ENCODE measurements at places on chromosomes 2 and 18.
A peak's percentile ranks its signal among the peaks of the same experiment; 100 is the strongest.

- no peak for DNase-seq
Measured at GRCh38 chr2:69453475-69454129, 16.4 kb upstream of the NFU1 start.

GRCh38 chr2:119700866-119701265, 21.9 kb downstream of the TMEM177 start:
- no peak for DNase-seq

DNA sequence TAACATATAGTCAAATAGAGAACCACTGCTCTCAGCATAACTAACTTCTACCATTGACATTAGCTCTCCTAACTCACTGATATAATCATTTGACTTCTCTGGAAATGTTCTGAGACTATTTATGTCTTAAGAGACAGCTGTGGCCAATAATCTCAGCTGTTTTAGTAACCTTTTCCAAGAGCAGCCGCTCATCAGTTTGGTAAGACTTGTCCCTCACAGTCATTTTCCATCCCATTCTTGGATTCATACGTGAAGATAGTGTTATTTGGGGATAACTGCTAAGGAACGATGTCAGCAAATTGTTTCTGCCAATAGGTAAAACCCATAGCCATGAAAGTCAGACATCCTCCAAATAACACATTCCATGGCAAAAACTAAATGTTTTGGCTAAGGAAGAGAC, 127.8 kb downstream of the LNPK start:
- DNase-seq: no peak

- DNase-seq: no peak
Measured at GRCh38 chr2:39094717-39095363, 26.0 kb downstream of the SOS1 start.

DNA sequence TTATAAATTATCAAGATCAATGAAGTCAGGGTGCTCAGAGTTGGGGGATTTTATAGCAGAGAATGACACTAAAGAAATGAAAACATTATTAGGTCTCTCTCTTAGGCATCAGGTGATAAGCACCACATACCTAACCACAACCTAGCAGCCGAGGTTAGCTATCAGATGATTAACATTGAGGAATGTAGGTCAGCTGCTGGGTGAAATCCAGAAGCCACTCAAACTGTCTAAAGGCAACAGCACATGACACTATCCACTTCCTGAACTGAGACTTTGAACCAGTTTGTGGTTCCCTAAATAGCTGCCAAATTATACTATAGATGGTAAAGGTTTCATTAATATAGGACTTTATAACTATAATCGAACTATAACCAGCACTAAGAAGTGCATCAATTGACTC, 4.7 kb downstream of the EPG5 start:
- peak; percentile 70 for DNase-seq

DNA sequence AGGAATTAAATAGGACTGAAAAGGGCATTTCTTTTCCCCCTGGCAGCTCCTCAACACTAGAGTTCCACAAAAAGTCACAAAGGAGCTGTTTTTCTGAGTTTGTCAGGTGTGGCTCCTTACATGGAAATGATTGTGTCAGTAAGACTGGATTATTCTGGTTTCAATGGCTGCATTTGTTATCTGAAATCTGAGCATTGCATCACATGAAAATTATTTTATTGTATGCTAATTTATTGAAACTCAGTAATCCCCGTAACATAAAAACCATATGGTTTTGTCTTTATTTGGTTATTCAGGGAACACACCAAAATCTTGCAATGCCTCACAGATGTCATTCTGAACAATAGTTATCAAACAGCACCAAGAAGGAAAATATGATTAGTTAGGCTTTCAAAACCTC, 439.7 kb upstream of the TNP1 start:
- DNase-seq: no peak

- DNase-seq: no peak
Measured at GRCh38 chr2:203689426-203690116, 16.9 kb upstream of the CD28 start.

GRCh38 chr2:102950371-102950946, 188.6 kb downstream of the TMEM182 start:
- no peak for DNase-seq

- no peak for DNase-seq
Measured at GRCh38 chr18:36465970-36466369, 168.5 kb downstream of the FHOD3 start.

- no peak for DNase-seq
Measured at GRCh38 chr18:2687390-2688001, 32.0 kb downstream of the SMCHD1 start.

GRCh38 chr2:121194626-121195025, 90.4 kb downstream of the TFCP2L1 start:
- DNase-seq: no peak

DNA sequence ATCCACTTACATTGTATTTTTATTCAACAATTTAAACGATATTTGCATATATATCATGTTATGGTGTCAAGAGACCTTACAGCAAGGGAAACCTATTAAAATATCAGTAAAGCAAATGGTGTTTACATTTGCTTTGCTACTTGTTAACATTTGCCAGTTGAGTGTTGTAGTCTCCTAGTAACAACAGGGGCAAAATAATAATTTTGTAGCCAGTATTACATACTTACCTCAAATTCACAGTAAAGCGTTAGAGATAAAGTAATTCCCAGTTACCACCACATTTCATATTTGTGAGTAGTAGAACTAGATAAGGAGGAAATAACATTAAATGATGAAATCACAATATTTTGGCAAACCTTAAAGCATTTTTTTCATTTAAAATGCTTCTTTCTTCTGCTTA, 71.3 kb downstream of the FASTKD2 start:
- DNase-seq: no peak
